Hepatocyte (in vitro differentiated cells): ENCODE measurements at places on chromosomes 11 and 22. TPM values are rescaled to one million over a fixed set of nuclear protein-coding genes. Genes with fewer than 3 reads are reported as not detected.

LRRC32 gene
- 14.7 and 25.5 TPM in 2 replicates for total RNA-seq

MIAT gene
- 1.00 and 1.1 TPM in 2 replicates for total RNA-seq

DNA sequence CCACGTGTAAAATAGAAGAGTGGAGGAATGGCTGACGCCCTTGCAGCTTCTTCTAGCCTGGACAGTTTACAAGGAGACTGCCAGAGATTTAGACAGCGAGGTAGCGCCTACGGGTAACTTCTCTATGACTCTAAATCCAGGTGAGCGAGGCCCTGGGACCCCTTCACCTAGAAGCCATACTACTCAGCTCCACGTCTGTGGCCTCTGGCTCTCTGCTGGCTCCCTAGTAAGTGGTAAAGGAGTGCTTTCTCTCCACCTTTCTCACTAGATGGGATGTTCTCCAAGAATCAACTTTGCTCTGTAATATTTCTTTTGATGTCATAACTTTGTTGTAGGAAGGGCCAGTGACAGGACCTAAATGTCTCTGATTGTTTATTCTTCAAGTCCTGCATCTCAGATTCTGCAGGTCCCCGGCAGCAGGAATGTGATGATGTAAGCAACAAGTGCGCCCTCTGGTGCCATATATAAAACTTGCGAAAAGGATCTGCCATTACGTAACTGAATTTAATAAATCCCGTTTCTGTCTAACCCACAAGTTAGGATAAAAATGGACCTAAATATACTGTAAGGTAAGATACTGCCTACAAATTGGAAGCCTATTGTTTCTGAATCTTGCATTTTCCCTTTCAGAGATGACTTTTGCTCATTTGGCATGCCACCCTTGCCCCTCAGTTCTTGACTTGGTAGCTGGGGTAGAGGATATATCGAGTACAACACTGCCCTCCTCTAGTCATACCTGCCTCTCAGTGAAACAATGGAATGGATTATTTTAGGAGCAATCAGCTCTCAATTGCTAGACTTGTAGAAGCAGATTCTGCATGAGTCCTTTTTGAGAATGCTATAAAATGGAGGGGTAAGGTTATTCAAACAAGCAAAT, 11.0 kb upstream of the PTPN5 start:
- H3K4me1 ChIP-seq = no peaks in the 10 kb centered on the region
- H3K27ac ChIP-seq = no peak overlapping the region
- peak; percentile 85 for DNase-seq
- H3K4me3 ChIP-seq = no peak overlapping the region

GCAT gene
- 20.2 and 20.4 TPM in 2 replicates for total RNA-seq

- H3K36me3 ChIP-seq = no peaks in the 10 kb centered on the region
- H3K27ac ChIP-seq = no peak overlapping the region
- H3K27me3 ChIP-seq = no peaks in the 10 kb centered on the region
- no peaks in the 10 kb centered on the region for H3K4me1 ChIP-seq
- H3K4me3 ChIP-seq = no peak overlapping the region
- DNase-seq = no peak
Measured at GRCh38 chr11:98572941-98573340, 447.8 kb upstream of the CNTN5 start.

- no peak overlapping the region for H3K27ac ChIP-seq
- H3K4me3 ChIP-seq = no peak overlapping the region
- no peak for DNase-seq
Measured at GRCh38 chr22:23072077-23072910, 2.0 kb downstream of the GNAZ start.

GRCh38 chr11:2389377-2390026, 11.0 kb upstream of the TSSC4 start:
- H3K4me3 ChIP-seq = no peak overlapping the region
- peaks cover 19% of the 10 kb centered on the region for H3K4me1 ChIP-seq
- no peaks in the 10 kb centered on the region for H3K27me3 ChIP-seq
- peak overlapping the region; percentile 34 for H3K27ac ChIP-seq
- no peaks in the 10 kb centered on the region for H3K36me3 ChIP-seq

- no peaks in the 10 kb centered on the region for H3K36me3 ChIP-seq
- H3K4me3 ChIP-seq = no peak overlapping the region
- no peaks in the 10 kb centered on the region for H3K27me3 ChIP-seq
Measured at GRCh38 chr22:35938226-35938625, 90.4 kb downstream of the RBFOX2 start.

KBTBD4 gene
- total RNA-seq = 18.0 and 18.2 TPM in 2 replicates

GRCh38 chr22:49915610-49916009, 2.6 kb downstream of the ALG12 start:
- no peak overlapping the region for H3K4me3 ChIP-seq
- H3K36me3 ChIP-seq = peaks cover 3% of the 10 kb centered on the region
- H3K27ac ChIP-seq = no peak overlapping the region

GRCh38 chr11:19444231-19444630, 203.5 kb upstream of the E2F8 start:
- no peak overlapping the region for H3K27ac ChIP-seq
- H3K36me3 ChIP-seq = no peaks in the 10 kb centered on the region
- H3K4me3 ChIP-seq = no peak overlapping the region
- H3K27me3 ChIP-seq = no peaks in the 10 kb centered on the region

DNA sequence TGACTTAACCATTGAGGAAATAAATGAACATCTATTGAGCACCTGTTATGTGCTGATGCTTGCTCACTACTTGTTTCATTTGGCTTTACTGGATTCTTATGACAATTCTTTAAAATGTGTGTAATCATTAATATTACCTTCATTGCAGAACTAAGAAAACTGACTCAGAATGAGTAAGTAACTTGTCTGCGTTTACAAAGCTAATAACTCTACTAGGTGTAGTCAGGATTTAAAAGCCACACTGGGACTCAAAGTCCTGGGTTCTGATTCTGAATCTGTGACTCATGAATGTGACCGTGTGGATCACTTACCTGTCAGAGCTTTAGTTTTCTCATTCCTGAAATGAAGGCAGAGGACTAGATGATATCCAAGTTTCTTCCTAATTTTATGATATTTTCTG, 23.4 kb upstream of the KIRREL3 start:
- peaks cover 47% of the 10 kb centered on the region for H3K27me3 ChIP-seq
- H3K4me1 ChIP-seq = no peaks in the 10 kb centered on the region
- no peak for DNase-seq
- H3K27ac ChIP-seq = no peak overlapping the region
- no peaks in the 10 kb centered on the region for H3K36me3 ChIP-seq
- H3K4me3 ChIP-seq = no peak overlapping the region

ISX gene
- 23.2 and 29.8 TPM in 2 replicates for total RNA-seq

BARX2 gene
- 0.10 TPM in 1 of 2 replicates, not detected in the other for total RNA-seq

DNA sequence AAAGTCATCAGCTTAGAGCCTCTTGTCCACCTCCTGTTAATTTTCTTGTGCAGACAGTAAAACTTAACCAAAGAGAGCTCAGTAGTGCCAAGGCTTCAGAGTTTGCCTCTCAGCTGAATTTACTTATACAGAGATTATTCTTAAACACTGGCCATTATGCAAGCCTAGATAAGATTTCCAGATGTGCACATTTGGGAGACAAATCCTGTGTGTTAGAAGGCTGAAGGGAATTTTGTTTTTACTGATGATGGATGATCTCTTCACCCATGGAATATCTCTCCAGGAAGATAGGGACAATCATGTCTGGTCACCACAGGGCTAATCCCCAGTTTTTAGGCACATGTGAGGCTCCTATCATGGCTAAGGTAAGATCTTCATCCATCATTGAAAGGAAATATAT, 157.6 kb upstream of the FAT3 start:
- H3K4me1 ChIP-seq = peaks cover 4% of the 10 kb centered on the region
- no peak for DNase-seq
- H3K36me3 ChIP-seq = no peaks in the 10 kb centered on the region
- H3K4me3 ChIP-seq = no peak overlapping the region

HBE1 gene
- total RNA-seq = 1.1 and 1.6 TPM in 2 replicates

GRCh38 chr11:33645686-33646085, 54.9 kb downstream of the C11orf91 start:
- H3K4me1 ChIP-seq = no peaks in the 10 kb centered on the region
- H3K36me3 ChIP-seq = no peaks in the 10 kb centered on the region
- no peaks in the 10 kb centered on the region for H3K27me3 ChIP-seq

- no peaks in the 10 kb centered on the region for H3K4me1 ChIP-seq
- peaks cover 3% of the 10 kb centered on the region for H3K27me3 ChIP-seq
- no peaks in the 10 kb centered on the region for H3K36me3 ChIP-seq
- no peak for DNase-seq
- no peak overlapping the region for H3K27ac ChIP-seq
Measured at GRCh38 chr11:20336056-20336455, 27.5 kb upstream of the HTATIP2 start.

DNA sequence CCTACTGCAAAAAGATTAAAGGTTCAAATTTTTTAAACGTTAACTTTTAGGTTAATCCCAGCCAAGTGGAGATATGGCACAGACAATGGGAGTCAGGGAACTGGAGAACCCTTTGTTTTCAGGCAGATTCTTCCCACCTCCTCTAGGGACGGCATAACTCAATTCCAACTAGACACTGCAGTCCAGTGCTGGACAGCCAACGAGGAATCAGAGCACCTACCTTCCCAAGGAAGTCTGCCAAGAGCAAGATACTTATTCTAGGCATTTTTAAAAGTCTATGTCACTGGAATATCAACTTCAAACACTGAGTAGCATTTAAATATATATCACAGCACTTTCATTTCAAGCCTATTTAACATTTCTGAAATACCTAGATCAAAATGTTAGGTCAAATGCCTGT, 7.3 kb downstream of the CADM1 start:
- H3K4me3 ChIP-seq = no peak overlapping the region
- no peak overlapping the region for H3K27ac ChIP-seq
- H3K36me3 ChIP-seq = no peaks in the 10 kb centered on the region
- DNase-seq = no peak
- H3K4me1 ChIP-seq = peaks cover 17% of the 10 kb centered on the region

CNIH2 gene
- 0.36 and 1.7 TPM in 2 replicates for total RNA-seq

- no peak overlapping the region for H3K27ac ChIP-seq
- H3K27me3 ChIP-seq = no peaks in the 10 kb centered on the region
- no peaks in the 10 kb centered on the region for H3K4me1 ChIP-seq
- no peak for DNase-seq
- H3K36me3 ChIP-seq = no peaks in the 10 kb centered on the region
Measured at GRCh38 chr11:37858398-37858797, 1260.4 kb upstream of the RAG2 start.

- H3K27me3 ChIP-seq = no peaks in the 10 kb centered on the region
- H3K27ac ChIP-seq = no peak overlapping the region
- H3K4me1 ChIP-seq = no peaks in the 10 kb centered on the region
- no peak overlapping the region for H3K4me3 ChIP-seq
- no peak for DNase-seq
Measured at GRCh38 chr11:60077981-60078380, 10.5 kb upstream of the MS4A2 start.

DNA sequence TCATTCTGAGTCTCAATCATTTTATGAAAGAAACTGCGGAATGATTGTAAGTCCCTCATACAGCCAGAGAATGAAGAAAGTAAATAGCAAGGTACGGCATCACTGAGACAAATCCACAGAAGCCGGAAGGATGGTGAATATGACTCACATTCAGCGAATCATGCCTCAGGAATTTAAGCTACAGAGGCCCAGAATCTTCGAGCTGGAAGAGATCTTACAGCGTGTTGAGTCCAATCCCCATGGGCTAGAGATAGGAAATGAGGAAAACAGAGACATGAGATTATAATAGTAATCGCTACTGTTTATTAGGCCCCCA, 173.2 kb downstream of the KIF18A start:
- H3K27ac ChIP-seq = peak overlapping the region; percentile 68
- peak; percentile 74 for DNase-seq
- peaks cover 3% of the 10 kb centered on the region for H3K4me1 ChIP-seq
- H3K4me3 ChIP-seq = no peak overlapping the region
- H3K27me3 ChIP-seq = no peaks in the 10 kb centered on the region

DNA sequence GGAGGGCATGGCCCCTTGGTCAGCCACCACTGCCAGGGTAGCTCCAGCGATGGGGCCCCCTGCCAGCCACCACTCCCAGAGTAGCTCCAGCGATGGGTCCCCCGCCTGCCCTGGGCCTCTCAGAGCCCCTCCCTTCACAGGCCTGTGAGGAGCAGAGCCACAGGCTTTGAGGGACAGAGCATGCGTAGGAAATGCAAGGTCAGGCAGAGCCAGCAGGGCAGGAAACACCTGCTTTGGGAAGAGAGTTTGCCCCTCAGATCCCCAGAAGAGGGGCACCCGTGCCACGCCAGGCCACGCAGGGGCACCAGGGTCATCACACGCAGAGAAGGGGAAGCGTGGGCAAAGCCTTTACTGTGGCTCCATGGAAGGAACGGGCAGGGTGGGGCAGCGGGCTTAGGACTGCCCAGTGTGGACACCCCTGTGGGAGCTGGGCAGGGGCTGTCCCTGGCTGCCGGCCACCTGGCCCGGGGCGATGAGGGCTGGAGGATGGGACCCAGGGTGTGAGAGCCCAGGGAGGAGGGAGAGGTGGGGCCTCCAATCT, 477.8 kb downstream of the BRD1 start:
- H3K4me3 ChIP-seq = no peak overlapping the region
- no peak for DNase-seq
- H3K4me1 ChIP-seq = no peaks in the 10 kb centered on the region
- no peak overlapping the region for H3K27ac ChIP-seq
- H3K36me3 ChIP-seq = no peaks in the 10 kb centered on the region
